ENCODE measurements at places on chromosomes 5 and 9.

GRCh38 chr5:135295852-135296251 is 103.2 kb downstream of the MACROH2A1 start:
- DNase-seq, result no peak

DNA sequence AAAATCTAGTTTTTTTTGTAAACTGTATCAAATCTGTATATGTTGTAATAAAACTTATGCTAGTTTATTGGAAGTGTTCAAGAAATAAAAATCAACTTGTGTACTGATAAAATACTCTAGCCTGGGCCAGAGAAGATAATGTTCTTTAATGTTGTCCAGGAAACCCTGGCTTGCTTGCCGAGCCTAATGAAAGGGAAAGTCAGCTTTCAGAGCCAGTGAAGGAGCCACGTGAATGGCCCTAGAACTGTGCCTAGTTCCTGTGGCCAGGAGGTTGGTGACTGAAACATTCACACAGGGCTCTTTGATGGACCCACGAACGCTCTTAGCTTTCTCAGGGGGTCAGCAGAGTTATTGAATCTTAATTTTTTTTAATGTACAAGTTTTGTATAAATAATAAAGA is 24.3 kb downstream of the HMGCR start:
- DNase-seq, result no peak

DNA sequence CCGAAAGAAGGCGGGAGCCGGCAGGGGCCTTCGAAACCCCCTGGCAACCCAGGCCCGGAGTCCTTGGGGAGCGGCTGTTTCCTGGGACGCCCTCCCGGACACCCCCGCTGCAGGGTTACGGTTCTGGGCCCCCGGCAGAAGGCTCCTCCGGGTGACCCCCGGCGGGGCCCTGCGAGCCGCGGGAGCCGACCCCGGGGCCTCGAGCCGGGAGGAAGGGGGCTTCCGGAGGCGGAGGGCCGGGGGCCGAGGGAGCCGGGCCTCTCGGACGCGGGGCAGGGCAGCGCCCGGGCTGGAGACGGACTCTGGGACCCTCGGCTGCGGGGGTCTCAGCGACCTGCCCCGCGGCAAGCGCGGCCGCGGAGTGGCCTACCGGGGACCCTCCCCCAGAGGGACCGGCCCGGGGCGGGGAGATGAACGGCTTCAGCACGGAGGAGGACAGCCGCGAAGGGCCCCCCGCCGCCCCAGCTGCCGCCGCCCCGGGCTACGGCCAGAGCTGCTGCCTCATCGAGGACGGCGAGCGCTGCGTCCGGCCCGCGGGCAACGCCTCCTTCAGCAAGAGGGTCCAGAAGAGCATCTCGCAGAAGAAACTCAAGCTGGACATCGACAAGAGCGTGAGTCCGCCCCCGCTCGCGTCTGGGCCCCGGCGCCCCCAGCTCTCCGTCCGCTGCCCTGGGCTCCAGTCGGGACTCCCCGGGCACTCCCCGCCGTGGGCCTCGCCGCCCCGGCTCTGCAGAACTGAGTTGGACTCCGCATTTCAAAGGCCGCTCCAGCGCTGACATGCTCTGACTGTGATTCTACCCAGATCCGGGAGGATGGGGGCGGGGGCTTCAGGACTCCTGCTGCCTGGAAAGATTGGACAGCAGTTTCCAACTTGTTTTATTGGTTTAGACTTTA is 645 bp downstream of the SAP30L start:
- DNase-seq, result peak; percentile 51

DNA sequence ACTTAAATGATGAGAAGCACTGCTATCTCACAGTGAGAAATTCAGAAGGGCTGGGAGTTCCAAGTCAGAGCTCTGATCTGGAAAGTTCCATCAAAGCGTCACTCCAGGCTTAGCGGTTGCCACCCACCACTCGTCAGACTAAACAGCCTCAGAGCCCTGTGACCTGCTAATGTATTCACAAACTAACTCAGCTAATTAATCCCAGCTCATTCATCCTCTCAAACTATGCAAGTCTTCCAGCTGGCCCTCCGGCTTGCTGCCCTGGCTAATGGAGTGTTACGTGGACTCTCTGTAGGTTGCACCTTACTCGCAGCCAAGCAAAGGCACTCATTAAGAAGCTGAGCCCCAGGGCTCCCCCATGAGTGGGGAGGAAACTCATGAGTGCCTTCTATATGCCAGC is 82.2 kb upstream of the GABRP start:
- DNase-seq, result no peak

- no peak for DNase-seq
These were observed 43.7 kb upstream of the POMT1 start for GRCh38 chr9:131459056-131459455.

DNA sequence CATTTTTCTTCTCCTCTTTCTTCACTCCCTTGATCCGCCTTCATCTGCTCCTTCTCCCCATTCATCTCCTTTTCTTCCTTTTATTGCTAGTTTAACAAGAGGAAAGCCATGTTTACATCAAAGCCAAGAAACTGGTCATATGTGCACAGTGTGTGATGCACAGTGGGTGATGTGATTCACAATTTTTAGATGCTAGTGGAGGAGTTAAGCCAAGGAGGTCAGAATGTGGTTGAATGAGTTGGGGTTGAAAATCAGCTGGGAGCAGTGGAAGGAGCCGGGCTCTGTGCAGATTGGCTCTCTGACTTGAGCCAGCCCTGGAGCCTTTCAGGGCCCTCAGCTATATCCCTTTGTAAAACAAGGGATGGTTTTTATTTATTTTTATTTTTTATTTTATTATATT is 7.3 kb downstream of the ACER2 start:
- DNase-seq, result no peak

DNA sequence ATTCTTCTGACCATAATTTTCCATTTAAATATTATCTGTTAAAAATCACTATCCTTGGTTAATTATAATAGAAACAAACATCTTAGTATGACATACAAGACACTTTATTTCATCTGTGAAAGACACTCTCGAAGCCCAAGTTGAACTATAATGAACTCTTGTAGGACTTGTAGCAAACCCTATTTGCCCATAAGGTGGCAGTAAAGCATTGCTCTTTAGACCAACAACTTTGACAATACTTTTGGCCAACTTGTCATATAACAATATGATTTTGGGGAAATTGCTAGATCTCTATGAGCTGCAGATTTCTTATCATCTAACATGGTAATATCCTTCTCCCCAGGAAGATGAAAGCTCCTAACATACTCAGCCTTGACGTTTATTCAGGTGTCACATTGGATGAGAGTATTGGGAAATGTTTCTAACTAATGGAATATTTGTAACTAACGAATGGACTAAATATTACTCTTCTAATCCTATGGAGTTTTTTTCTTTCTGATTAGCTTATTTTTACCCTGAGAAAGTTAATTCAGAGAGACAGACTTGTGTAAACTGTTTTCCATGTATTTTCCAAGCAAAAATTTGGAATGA is 11.0 kb downstream of the SPINK14 start:
- no peak for DNase-seq

GRCh38 chr5:127806776-127807175 is 103.6 kb downstream of the CCDC192 start:
- no peak for DNase-seq

- no peak for DNase-seq
These were observed 7.8 kb upstream of the ANP32B start for GRCh38 chr9:97975376-97975775.

DNA sequence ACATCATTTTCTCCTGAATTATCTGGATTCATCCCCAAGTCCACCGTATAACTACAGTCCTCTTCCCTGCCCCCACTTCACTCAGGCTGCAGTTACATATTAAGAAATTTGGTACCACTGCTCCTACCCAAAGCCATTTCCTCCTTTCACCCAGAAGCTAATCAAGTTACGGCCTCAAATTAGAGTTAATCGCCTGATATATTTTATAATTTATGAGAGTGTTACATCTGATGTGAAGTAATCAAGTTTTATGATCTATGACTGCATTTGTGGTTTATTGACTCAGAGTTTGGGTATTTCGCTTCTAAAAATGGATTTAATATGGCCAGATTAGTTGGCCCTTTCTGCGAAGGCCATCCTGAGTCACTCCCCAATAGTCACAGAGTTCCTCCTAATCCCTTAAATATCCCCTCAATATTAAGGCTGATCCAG is 223.6 kb upstream of the KIF2A start:
- DNase-seq, result no peak

- no peak for DNase-seq
These were observed 2.1 kb downstream of the ZNF608 start for GRCh38 chr5:124744170-124744971.

GRCh38 chr5:176817369-176817840 is 7.0 kb downstream of the UNC5A start:
- DNase-seq, result no peak
